ENCODE measurements at places on chromosomes 11 and 22.

DNA sequence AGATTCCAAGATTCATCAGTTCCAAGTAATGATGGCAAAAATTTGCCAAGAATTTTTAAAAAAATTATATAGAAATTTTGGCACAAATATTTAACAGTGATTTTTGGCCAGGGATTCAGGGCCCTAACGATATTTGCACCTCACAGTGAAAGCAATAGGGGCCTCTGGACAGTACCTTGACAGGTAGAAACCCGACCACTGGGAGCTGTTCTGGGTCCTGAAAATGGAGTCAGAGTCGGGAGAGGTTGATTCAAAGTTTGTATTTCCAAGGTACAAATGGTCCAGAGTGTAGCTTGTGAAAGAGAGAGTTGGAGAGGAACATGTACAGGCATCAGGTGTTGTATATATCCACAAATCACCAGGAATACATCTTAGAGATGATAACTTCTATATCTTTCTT, 41.6 kb downstream of the MRGPRX2 start:
- DNase-seq, result no peak

GRCh38 chr22:44680481-44680894, 21.5 kb upstream of the PRR5 start:
- DNase-seq, result no peak

GRCh38 chr11:134562941-134563471, 151.0 kb upstream of the B3GAT1 start:
- no peak for DNase-seq

- no peak for DNase-seq
Observed at GRCh38 chr11:46951864-46952263, 15.3 kb downstream of the CSTPP1 start.

DNA sequence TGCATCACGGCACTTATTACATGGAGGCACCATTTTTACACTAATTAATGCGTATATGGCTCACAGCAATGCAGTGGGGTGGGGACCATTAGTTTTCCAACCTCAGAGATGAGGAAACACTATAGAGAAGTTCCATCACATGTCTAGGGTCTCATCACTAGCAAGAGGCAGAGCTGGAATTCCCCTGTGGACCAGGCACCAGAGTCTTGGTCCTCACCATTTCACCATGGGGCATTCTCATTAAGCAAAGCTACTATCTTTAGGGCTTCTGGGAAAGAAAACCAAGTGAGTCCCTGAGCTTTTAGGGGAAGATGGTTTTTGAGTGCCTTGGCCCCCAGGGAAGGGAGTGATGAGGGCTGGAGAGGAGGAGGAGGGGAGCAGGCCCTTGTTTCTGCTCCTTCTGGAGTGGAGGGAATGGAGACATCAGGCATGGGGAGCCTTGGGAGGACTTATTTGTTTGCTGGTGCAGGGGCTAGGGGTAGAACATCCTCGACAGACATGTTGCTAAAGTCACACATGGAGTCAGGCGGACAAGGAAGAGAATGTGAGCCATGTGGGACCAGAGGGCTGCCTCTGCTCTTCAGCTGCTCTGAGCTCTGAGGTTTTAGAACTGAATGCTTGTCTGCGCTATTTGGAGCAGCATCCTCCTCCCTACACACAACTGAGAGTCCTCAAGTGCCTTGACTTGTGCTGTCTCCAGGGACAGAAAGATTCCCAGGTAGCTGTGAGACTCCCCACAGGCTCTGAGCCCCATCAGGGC, 40.3 kb upstream of the ZBED5 start:
- no peak for DNase-seq

DNA sequence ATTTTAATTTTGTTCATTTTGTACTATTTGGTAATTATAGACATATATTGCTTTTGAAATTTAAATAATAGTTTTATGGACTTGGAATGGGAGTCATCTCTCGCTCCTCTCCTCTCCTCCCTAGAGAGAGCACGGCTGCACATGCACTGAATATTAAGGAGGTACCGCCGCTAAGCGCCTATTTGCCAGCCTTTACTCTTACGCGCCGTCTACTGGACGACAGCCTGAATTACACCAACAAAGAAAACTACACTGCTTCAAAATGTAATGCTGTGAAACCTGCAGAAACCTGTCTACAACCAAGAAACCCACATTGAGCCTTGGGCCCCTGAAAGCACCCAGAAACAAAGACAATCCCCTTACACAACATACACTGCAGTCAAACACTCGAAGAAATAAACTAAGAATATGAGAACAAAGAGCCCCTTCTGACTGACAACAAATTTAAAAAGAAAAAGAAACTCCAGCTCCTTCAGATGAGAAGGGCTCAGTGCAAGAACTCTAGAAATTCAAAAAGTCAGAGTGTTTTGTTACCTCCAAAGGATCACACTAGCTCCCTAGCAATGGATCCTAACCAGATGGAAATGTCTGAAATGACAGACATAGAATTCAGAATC, 737.2 kb downstream of the LRRC4C start:
- no peak for DNase-seq

DNA sequence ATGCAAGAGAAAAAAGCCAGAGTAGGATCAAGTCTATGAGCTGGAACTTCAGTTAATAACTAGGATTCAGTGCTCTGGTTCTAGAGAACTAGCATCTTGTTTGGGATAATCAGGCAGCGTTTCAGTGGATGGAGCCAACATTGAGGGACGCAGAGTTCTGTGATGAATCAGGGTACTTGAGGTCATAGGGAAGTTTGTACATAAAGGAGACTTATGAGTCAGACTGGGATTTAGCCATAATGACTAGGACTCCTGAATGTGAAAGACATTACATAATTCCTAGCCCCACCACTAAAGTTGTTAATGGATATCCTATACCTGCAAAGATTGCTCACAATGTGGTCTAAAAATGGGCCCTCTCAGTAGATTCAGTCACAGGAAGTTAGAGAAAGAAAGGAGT, 6.8 kb downstream of the SLN start:
- no peak for DNase-seq

DNA sequence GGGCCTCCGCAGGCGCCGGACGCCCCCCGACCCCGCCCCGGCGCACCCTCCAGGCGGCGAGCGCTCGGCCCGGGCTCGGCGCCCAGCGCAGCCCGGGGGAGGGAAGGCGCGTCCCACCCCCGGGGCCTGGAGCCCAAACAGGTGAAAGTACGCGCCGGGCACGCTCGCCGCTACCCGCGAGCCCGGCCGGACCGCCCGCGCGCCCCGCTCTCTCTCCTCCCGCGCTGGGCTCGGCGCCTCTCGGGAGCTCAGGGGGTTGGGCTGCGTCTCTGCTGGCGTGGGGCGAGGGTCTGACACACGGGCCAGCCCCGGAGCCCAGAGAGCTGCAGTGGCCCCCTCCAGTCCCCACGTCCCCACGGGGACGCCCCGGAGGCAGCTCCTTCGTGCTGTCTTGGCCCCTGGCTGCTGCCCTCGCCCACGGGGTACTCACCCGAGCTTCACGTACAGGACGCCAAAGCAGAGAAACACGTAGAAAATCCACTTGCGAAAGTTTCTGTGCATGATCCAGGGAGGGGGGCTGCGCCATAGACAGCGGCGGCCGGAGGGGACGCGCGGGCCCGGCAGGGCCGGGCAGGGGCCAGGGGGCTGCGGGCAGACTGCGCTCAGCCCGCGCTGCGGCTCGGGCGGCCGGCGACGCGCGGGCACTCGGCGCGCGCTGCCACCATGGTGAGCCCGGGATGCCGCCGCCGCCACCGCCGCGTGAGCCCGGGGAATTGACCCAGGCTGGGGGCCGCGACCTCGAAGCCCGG, 534 bp downstream of the WNT7B start:
- DNase-seq, result no peak

DNA sequence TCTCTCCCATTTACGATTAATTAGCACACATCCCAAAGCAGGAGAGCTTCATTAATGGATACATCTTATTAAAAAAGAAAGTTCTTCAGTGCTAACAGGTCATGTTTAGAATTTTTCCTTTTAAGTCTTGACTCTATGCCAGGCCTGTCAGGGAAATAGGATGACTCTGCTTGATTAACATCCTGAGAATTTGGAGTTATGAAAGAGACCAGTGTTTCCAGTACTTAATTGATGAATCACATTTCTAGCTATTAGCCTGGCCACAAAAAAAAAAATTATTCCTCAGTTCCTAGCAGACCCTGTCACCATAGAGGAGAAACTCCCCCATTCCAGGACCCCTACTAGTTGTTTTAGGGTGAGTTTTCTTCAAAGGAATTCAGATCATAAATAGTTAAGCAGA, 23.6 kb upstream of the ME3 start:
- no peak for DNase-seq
